SK-MEL-5 (cell line): ENCODE measurements at places on chromosomes 7 and 10.

- DNase-seq, result no peak
Measured at GRCh38 chr10:119404719-119405519, 137.6 kb downstream of the RGS10 start.

- DNase-seq, result no peak
Measured at GRCh38 chr7:101662447-101662998, 33.4 kb upstream of the MYL10 start.

GRCh38 chr7:47088329-47089067 is 493.4 kb downstream of the TNS3 start:
- peak; percentile 81 for DNase-seq

- no peak for DNase-seq
Measured at GRCh38 chr10:50395851-50396250, 144.5 kb upstream of the ASAH2 start.

DNA sequence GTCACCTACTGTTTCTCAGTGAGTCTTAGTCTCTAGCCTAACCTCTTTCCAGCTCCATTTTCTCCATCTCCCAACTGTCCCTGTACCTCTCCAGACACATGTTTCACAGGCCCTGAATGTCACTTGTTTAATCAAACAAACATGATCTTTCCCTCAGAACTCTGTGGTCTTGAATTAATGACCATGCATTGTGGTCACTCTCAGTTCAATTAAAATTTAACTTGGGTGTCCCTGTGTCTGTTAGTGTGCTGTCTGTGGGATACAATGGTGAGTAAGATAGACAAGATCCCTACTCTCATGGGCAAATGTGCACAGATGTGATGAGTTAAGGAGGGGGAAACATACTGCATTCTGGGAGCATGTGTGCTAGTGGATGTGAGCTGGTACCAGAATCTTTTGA is 65.0 kb downstream of the RBM33 start:
- DNase-seq, result no peak

GRCh38 chr7:88826222-88826621 is 30.7 kb upstream of the TEX47 start:
- DNase-seq, result no peak

GRCh38 chr10:2908851-2909630 is 158.3 kb upstream of the PFKP start:
- no peak for DNase-seq

GRCh38 chr10:111370101-111370500 is 293.3 kb downstream of the ADRA2A start:
- no peak for DNase-seq

GRCh38 chr10:36721871-36722270 is 403.5 kb upstream of the ANKRD30A start:
- no peak for DNase-seq

DNA sequence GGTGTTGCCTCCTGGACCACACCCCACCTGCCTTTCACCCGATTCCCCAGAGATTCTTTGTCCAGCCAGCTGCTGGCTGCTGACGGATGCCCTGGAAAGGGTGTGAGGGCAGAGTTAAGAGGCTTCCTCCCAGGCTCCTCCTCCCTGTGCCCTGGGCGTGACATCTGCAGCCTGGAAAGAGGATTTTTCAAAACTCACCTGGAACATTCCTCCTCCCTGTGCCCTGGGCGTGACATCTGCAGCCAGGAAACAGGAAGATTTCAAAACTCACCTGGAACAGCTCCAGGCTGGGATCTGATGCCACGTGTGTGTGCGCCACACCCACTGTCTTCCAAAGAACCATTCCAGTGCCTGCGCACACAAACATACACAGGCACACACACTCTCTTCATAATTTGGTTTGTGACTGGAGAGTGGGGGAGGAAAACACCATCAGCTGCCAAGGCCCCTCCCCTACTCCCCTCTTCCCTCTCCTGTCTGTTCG is 5.2 kb downstream of the MARVELD1 start:
- no peak for DNase-seq

GRCh38 chr10:14399641-14400040 is 68.9 kb upstream of the FRMD4A start:
- DNase-seq, result no peak

DNA sequence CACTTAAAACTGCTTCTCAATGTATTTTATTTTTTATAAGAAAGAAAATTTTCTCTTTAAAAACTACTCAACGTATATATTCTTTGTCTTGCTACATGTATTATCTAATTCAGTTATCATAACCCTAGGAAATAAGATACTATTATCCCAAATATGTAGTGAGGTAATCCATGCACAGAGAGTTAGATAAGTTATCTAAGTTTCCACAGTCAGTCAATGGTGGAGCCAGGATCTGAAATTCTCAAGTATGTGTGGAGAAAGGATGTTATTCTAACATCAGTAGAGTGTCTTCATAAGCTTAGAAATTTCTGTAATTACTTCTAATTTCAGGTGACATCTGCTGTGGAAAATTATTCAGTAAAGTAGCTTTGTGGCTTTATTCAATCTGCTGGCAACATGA is 239.9 kb downstream of the CSTF2T start:
- no peak for DNase-seq

- no peak for DNase-seq
Measured at GRCh38 chr7:150431839-150432658, 18.4 kb upstream of the GIMAP8 start.

- no peak for DNase-seq
Measured at GRCh38 chr10:87847550-87847949, 15.8 kb downstream of the KLLN start.

DNA sequence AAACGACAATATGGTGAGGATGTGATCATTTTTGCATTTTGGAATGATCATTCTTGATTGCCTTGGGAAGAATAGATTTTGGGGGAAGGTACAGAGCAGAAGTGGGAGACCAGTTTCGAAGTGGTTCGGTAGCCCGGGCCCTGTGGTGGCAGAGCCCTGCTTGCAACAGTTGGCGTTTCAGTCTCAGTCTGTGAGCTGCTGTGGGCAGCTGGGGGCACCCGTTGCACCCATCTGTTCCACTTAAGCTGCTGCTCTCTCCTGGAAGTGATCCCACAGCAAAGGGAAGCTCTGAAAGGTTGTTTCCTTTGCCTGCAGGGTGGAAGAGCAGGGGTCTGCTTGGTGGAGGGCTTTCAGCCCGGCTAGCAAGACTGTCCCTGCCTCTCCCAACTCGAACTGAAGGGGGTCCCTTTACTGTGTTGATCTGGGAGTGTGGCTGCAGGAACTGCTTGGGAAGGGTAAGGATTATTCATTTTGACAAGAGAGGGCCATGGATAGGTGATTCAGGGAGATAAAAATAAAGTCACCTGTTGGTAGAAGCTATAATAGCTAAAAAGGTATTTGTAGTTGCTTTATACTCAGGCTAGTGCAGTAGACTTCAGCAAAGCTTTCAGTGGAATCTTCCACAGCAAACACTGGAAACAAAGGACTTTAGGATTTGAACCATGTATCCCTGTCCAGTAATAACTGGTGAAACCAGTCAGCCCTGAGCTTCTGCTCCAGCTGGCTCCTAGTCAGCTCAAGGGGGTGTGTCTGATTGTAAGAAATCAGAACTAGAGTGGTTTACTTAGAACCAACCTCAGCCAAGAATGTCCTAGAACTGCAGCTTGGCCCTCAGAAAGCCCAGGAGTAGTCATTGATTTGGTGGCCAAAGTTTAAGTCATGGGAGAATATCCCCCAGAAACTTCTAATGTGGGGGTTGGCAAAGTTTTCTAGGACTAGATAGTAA is 53.1 kb upstream of the PDCD4 start:
- DNase-seq, result no peak

GRCh38 chr7:18941207-18941606 is 176.2 kb downstream of the TWIST1 start:
- no peak for DNase-seq

GRCh38 chr7:218896-219580 is 26.7 kb downstream of the FAM20C start:
- DNase-seq, result no peak

DNA sequence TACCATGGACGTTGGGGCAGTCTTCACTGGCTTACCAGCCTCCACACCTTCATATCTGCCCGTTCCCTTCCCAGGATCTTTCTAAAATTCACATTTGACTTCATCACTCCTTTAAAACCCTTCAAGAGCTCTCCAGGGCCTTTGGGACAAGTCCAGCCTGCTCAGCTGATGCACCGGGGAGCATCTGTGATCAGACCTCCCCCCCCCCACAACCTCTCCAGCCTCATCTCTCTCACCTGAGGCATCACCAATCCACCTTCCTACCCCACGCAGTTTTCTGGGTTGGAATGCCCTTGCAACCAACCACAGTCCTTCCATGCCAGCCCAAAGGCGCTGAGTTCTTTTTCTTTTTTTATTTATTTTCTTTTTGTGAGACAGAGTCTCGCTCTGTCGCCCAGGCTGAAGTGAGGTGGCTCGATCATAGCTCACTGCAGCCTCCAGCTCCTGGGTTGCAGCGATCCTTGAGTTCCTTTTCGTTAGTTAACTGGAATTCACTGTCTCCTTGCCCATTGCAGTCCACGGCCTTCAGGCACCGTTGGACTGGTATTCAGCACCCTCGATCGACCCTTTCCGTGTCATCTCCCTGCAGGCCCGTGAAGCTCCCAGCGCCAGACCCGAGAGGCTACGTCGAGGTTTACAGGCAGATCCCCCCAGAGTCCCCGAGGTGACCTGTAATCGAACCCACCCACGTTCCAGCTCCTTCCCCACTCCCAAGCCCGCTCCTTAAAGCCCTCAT is 654 bp downstream of the ALKBH4 start:
- no peak for DNase-seq

- no peak for DNase-seq
Measured at GRCh38 chr10:122460891-122461293, 461 bp upstream of the HTRA1 start.

GRCh38 chr7:25580141-25580540 is 351.9 kb upstream of the NPVF start:
- DNase-seq, result peak; percentile 47

DNA sequence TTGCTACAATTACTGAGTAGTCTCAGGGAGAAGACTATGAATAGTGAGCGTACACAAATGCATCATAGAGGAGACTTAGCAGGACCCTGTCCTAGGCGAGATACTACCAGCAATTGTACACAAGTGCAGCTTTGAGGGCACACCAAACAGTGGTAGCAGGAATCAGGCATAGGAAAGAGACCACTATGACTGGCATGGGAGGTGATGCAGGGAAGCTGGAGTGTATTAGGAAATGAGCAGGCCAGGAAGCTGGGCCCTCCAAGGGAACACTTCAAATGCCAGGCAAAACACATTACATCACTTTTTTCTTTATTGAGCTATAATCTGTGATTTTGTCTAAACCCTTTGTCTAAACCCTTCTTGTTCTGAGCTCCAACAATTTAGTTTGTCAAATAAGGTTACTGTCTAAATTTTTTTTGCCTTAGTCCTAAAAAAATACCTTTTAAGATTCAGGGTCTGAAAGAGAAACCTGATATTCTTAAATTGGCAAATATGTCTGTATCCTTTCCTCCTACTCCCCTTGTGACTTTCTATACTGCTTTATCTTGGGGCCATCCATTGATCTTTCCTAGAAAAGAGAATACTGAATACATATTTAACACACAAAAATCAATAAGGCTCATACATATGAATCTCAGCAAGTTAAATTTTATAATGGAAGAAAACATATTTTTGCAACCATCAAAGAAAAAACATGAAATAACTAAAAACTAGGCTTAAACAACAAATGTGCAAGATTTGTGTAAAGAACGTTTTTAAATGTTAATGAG is 193.8 kb upstream of the PHYHIPL start:
- no peak for DNase-seq

DNA sequence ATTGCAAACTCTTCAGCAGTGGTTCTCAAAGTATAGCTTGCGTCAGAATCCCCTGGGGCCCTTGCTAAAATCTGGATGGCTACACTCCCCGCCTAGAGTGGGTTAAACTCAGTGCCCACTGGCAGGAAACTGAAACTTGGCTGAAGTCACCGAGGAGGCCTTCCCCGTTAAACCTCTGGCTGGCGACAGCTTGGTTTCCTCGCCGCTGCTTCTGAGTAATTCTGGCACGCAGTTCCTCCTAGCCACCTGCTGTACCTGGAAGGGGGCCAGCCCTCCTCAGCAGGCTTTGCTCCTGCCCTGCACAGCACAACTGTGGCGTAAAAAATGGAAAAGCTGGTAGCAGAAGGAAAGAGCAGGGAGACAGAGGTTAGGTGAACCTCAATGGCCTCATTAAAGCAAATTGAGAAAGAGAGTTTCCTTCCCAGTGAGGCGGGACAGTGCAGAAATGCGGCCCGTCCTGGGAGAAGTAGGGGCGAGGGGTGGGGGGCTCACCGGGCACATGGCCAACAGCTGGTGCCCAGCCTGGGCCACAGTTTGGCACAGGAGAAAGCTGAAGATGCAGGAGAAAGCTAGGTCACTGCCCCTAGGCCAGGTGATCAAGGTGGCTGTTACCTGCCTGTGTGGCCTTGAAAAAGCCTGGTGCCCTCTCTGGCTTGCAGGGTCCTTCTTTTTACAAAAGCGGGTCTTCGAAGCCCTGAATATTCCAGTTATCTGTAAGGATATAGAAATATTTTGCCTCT is 46.6 kb downstream of the ALOX5 start:
- no peak for DNase-seq

DNA sequence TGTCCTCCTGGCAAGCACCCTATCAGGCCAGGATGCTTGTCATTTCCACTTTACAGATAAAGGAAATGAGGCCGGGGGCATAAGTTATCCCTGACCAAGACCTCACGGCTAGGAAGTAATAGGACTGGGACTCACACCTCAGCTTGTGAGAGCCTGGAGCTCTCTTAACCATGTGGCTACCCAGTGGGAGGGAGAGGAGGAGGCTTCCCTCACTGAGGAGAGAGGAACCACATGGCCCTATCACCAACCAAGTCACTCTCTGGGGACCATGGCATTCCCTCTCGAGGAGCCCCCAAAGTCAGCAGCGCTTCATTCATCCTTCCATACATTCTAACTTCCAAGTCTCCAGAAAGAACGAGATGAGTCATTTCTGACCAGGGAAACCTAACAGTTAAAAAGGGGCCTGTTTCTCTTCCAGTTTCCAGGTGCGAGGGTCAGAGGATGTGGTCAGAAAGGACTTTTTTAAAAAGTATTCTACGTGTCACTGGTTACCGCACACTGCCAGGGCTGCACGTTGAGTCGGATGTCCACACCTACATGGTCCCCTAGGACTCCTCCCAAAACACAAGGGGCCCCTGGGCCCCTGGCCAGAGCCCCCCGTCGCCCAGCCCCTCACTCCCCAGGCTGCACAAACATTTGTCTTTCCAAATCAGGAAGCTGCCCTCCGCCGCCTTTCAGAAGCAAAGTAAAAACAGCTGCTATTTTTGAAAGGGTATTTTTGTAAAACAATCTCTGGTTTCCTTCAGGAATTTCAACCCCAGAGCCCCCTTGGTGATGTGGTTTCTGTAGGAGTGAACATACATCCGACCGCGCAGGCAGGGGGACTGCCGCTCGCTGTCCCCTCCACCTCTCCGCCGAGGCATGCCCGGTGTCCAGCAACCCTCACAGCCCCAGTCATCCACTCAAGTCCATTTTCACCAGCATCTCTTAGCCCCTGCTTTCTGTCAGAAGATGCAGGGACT is 128.2 kb upstream of the CHST15 start:
- DNase-seq, result no peak

GRCh38 chr10:126518218-126519080 is 130.2 kb upstream of the ADAM12 start:
- peak; percentile 33 for DNase-seq

- no peak for DNase-seq
Measured at GRCh38 chr10:32940321-32941301, 17.4 kb downstream of the ITGB1 start.

- DNase-seq, result no peak
Measured at GRCh38 chr10:86329896-86330680, 36.5 kb downstream of the GRID1 start.
